ENCODE measurements at places on chromosomes 3 and 15.

DNA sequence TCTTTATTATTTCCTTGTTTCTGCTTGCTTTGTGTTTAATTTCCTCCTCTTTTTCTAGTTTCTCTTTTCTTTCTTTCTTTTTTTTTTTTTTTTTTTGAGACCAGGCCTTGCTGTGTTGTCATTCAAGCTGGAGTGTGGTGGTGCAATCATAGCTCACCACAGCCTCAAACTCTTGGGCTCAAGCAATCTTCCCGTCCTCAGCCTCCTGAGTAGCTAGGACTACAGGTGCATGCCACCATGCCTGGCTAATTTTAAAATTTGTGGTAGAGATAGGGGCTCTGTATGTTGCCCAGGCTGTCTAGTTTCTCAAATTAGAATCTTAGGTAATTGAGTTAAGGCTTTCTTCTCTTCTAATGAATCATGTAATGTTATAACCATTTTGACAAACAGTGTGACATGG is 22.4 kb downstream of the SLMAP start:
- DNase-seq: no peak

GRCh38 chr15:63726491-63726890 is 107.3 kb downstream of the HERC1 start:
- no peak for DNase-seq

- DNase-seq: no peak
Measured at GRCh38 chr15:41520636-41521035, 7.0 kb upstream of the LTK start.

DNA sequence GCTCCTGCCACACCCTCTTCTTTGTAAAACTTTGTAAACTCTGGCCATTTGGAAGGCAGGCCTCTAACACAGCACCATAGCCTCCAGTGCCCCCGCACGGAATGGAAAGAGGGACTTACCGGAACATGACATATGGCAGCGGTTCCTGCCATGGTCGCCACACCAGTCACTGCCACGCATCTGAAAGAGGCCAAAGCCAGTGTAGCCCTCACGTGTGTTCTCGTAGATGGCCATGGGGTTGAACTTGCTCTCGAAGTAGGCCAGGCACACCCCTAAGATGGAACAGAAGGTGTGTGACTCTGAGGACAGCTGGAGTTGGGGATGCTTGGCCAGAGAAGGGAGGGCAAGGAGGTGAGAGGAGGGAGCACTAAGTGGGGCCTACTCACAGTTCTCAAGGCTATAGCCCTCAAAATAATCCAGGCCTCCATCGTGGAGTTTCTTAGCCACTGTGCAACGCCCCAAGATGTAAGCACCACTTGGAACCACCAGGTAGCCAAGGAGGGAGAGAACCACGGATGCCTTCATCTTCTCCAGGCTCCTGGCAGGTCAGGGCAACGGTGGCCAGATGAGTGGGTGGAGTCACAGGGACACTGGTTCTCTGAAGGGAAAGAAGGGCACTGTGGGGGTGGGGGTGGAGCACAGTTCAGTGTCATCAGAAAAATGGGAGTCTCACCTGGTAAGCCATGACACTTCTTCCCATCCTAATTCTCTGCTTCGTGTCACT is 3.5 kb downstream of the LYZL4 start:
- DNase-seq: no peak

- DNase-seq: no peak
Measured at GRCh38 chr3:15326673-15327072, 5.7 kb downstream of the SH3BP5 start.

GRCh38 chr3:113151461-113152031 is 59.8 kb upstream of the BOC start:
- no peak for DNase-seq

- no peak for DNase-seq
Measured at GRCh38 chr3:55330355-55330754, 156.8 kb downstream of the WNT5A start.

DNA sequence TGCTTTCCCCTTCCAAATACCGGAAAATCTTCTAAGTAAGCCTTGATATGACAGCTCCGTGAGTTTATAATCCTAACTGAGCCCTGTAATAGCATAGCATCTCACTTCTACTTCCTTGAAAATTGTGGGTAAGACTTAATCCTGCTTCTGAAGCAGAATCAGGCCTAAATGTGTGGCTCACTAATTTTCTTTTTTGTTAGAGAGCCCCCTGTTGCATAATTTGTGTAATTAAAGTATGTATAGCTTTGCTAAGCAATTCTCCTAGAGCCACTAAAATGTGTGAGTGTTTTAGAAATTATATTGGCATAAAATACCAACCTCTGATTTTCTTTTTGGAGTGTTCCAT is 304.4 kb downstream of the FGF12 start:
- DNase-seq: no peak

DNA sequence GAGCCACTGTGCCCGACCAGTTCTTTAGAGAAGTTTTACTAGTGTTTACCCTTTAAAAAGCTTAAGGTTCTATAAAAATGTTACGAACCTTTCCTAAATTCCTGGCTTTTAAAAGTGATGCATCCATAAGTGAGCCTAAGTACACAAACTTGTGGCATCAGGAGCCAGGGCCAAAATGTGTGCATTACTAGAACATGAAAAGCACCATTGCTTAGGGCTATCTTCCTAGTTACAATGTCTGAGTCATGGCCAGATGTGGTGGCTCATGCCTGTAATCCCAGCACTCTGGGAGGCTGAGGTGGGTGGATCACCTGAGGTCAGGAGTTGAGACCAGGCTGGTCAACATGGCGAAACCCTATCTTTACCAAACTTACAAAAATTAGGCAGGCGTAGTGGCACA is 39.9 kb downstream of the LEO1 start:
- DNase-seq: no peak

DNA sequence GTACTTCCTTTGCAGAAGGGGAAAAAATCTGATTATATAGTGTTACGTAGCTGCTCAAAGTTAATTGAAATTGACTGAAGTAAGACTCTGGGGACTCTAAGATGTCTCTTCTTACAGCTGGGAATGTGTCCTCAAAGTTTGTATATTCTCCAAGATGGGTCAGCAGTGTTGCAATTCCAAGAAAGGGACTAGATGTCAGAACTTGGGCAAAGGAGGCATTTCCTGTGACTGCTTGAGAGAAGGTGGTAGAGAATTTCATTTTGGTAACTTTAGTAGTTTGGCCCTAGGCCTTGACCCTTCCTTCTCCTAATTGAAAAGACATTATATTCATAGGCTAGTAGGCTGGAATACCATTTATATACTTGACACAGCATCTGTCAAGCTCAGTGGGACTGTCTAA is 33.9 kb downstream of the PTPRG start:
- DNase-seq: no peak

DNA sequence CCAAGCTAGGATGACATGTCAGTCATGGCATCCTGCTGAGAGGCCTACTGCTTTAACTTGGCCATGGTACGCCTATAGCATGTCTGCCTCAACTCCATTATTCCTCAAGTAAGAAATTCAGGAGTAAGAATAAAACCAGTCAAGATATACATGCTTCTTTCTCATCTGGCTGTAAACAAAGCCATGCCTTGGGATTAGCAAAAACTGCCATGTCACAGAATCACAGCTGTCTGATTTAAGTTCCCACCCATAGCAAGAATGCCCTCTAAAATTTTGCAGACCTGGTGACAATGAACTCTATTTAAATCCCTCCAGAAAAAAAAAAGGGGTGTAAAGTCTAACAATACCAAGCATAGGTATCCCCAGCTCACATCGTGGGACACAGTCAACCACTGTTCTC is 55.6 kb upstream of the ACAN start:
- DNase-seq: no peak

DNA sequence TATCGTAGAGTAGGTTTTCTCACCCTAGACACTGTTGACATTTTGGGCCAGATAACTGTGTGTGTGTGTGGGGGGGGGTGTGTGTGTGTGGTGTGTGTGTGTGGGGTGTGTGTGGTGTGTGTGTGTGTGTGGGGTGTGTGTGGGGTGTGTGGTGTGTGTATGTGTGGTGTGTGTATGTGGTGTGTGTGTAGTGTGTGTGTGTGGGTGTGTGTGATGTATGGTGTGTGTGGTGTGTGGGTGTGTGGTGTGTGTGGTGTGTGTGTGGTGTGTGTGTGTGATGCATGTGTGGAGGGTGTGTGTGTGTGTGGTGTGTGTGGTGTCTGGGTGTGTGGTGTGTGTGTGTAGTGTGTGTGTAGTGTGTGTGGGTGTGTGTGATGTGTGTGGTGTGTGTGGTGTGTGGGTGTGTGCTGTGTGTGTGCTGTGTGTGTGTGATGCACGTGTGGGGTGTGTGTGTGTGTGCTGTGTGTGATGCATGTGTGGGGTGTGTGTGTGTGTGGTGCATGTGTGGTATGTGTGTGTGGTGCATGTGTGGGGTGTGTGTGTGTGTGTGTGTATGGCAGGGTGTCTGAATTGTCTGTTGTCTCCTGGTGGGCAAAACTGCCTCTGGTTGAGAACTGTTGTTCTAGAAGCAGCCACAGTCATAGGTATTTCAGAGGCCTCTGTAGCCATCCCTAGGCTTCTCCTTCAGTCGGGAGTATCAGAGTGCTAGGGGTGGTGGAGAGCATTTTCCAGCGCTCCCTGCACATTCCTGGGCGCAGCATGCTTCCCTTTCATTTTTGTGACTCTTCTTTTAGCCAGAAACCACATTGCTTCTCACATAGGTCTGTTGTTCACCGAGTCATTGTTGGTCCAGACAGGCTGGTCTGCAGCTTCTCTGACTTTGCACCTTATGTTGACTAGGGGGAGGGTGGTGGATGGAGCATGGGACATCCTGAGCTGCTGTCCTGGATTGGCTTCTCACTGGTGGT is 84.4 kb downstream of the THSD4 start:
- no peak for DNase-seq

DNA sequence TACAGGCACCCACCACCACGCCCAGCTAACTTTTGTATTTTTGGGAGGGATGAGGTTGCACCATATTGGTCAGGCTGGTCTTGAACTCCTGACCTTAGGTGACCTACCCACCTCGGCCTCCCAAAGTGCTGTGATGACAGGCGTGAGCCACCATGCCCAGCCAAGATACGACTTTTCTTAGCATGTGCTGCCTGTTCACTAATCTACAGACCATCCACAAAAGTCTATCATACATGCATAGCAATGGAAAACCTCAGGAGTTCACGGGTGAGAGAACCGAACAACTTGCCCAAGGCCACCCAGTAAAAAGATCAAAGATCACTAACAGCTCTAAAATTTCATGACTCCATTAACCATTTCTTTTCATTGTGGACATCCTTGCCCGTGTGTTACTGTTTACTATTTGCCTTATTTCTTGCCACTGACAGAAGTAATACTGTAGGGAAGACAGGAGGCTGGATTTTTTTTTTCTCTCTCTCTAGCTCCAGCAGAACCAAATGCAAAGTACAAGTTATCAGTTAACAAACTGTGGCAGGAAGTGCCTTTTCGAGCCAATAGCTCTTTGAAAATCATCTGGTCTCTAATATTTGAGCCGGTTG is 92.3 kb downstream of the FOXP1 start:
- no peak for DNase-seq

GRCh38 chr15:45641374-45641781 is 6.5 kb downstream of the SQOR start:
- DNase-seq: peak; percentile 49

DNA sequence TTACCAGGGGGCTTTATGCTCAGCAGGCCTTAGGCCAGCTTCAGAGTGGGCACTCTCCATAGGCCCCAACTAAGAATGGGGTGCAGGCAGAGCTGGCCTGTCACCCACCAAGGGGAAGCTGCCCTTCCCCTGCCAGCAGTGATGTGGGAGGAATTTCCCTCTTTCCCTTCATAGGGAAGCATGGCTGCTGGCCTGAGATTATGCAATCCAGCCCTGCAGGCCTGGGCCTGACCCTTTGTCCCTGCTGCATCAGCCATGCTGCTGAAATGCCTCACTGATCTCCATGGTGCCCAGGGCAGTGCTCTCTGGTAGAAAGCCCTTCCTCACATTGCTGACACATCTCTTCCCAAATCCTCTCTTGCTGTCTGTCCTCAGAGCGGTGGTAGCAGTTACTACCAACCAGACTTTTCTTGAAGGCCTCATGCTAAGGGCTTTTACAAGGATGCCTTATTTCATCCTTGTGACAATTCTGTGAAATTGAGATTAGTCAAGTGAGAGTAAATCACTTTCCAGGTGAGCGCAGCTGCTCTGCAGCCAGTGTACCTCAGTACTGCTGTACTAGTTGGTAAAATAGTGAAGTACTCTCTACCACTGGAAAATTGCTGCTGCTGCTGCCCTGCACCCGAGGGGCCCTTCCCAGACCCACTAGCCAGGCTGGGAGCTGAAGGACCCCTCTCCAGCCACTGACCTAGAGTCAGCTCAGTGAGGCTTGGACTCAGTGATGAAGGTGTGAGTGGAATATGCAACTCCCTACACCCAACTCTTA is 33.8 kb downstream of the MRAS start:
- DNase-seq: no peak

- DNase-seq: no peak
Measured at GRCh38 chr3:134753999-134754742, 40.9 kb upstream of the EPHB1 start.

DNA sequence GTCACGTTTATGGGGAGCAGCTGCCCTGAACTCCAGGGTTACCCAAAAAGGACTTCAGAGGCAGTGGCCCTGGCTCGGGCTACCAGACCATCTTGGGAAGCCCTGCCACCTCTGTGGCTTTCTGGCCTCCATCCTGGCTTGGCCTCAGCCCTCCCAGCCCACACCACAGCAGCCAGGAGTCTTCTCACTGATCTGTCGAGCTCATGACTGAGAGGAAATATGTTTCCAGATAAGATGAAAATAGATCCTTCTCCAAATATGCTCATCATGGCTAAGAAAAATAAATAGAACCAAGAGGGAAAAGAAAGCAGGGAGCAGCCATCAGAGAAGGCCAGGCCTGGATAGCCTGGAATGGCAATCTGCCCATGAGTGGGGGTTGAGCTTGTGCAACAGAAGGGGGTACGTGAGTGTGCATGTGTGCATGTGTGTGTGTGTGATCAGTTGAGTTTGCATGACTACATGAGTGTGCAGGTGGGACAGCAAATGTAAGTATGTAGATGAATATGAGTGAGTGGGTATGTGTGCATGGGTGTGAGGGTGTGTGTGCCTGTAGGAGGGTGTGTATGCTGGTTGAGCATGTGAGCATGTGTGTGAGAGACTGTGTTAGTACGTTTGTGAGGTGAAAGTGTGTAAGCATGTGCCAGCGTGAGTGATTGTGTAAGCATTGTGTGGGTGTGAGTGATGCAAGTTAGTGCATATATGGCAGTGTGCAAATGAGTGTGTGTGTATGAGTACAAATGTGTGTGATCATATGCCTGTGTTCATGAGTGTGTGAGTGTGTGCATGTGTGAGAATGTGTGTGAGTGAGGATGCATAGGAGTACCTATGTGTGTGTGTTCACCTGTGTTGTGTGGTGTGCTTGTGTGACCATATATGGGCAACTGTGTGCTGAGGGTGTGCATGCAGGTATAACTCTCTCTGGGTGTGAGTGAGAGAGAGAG is 9.9 kb upstream of the RFT1 start:
- DNase-seq: no peak

DNA sequence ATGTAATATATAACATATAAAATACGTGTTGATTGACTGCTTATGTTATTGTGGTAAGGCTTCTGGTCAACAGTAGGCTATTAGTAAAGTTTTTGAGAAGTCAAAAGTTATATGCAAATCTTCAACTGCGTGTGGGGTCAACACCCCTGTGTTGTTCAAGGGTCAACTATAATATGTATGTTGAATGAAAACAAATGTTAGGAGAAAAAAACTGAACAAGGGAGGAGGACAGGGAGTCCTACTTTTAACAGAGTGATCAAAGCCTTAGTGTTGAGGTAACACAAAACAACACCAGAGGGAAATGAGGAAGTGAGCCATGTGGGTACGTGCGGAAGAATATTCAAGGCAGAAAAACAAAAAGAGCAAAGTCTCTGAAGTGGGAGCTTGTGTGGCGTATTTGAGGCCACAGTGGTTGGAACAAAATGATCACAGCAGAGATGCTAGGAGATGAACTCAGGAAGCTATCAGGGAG is 62.5 kb downstream of the SFMBT1 start:
- DNase-seq: no peak

GRCh38 chr15:100635406-100636071 is 33.1 kb downstream of the ASB7 start:
- no peak for DNase-seq
